Psoas muscle (tissue), 8 donors: ENCODE measurements at places on chromosomes 12 and 14. TPM values are rescaled to one million over a fixed set of nuclear protein-coding genes. Genes with fewer than 3 reads are reported as not detected.

DNA sequence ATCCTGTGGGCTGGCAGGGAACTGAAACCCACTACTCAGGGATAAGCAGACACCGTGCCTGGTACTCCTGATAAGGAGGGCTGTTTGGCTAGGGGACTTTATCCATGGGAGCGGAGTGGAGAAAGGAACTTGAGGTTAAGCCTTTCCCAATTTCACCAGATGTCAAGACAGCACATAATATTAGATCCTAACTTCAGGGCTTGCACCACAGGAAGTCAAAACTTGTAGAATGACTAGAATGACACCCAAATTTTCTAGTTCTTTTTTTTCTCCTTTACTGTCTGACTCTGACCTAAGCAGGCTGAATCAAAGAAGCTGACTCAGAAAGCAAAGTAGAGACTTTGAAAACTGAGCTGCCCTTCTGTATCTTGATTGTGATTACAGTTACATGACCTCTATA lies 7.1 kb upstream of the CGRRF1 start:
- DNase-seq, result no peak

GRCh38 chr14:49992901-49993339 lies 100.0 kb downstream of the ARF6 start:
- DNase-seq, result no peak

- DNase-seq, result peak; percentile 73
Measured at GRCh38 chr12:12334367-12335040, 15.5 kb downstream of the MANSC1 start.

DNA sequence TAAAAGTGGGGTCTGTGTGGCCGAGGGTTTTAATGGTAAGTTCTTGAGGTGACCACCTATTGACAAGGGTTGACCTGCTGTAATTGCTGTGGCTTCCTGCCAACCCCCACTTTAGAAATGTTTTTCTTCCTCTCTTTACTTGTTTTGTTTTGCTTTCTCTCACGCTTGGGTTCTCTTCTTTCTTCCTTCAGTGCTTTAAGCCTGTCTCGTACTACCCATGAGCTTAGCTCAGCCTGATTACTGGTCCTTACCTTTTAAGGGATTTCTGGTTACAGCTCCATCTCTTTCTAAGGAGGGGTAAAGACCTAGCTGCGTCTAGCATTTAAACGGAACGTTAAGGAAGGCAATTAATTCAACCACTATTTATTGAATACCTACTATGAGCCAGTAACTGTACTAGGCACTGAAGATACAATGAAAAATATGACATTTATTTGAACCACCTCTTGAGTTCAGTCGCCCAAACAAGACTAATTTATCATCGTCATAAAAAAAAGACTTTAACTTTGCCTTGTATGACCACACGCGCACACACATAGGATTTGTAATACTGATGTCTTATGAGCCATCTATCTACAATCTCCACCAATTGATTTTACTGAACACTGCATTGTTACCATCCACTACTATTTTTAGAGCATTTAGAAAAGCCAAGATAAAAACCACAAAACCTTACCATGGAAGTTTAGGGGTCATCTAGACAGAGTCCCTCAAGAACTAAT lies 888 bp upstream of the PPP1R12A start:
- DNase-seq, result no peak

UNC119B gene
- 8.3 TPM for polyA plus RNA-seq
